ENCODE measurements at places on chromosomes 3 and 15. TPM values are rescaled to one million over a fixed set of nuclear protein-coding genes. Genes with fewer than 3 reads are reported as not detected.

DNA sequence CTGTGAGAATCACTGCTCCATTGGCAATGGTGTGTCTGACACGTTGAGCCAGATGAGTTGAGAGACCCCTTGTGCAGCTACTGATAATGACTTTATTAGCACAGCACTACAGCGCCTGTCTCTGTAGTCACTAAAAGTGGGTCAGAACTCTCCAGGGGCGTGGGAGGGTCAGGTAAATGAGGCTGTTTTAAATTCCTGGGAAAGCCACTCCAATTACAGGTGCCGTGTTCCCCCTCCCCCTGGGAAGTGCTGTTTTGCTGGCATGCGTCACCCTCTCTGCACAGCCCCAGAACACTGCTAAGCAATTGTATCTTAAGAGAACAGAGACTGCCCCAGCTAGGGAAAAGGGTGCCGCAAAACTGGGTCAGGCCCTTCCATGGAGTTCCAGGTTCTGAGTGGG lies 21.5 kb upstream of the CPNE9 start:
- H3K4me1 ChIP-seq = peaks cover 15% of the 10 kb centered on the region
- no peak for DNase-seq
- H3K4me3 ChIP-seq = no peak overlapping the region
- peaks cover 97% of the 10 kb centered on the region for H3K36me3 ChIP-seq
- H3K27me3 ChIP-seq = no peaks in the 10 kb centered on the region
- no peak overlapping the region for H3K27ac ChIP-seq

DNA sequence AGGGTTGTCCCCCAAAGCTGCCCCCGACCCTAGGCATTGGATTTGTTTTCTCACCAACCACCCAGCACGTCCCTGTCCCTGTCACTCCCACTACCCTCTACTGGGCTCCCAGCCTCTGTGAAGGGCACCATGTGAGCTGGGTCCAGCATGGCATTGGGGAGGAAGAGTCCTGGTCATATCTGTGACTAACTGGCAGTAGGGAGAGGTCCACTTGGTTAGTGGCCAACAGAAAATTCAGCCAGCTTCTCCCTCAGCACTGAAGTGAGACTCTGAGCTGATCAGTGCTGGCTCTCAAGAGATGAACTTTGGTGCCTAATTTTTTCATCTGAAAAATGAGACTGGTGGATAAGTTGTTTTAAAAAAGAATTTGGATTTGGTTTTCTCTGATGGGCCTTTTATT lies 11.3 kb upstream of the KIF23 start:
- no peak overlapping the region for H3K27ac ChIP-seq
- no peaks in the 10 kb centered on the region for H3K4me1 ChIP-seq
- no peak for DNase-seq
- H3K36me3 ChIP-seq = no peaks in the 10 kb centered on the region

The AADACL2 gene
- not detected for total RNA-seq

DNA sequence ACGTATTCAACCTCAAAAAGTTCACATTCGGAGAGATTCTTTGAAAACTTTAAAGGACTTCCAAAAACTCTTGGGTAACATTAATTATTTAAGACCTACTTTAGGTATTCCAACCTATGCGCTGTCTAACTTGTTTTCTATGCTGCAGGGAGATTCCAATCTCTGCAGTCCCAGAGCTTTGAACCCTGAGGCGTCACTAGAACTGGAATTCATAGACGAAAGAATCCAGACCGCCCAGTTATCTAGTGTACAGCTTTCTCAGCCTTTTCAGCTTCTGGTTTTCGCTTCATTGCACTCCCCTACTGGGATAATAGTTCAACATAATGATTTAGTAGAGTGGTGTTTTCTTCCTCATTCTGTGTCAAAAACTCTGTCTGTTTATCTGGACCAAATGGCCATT lies 711.3 kb downstream of the ROBO1 start:
- H3K27me3 ChIP-seq = no peaks in the 10 kb centered on the region
- no peak for DNase-seq
- no peaks in the 10 kb centered on the region for H3K36me3 ChIP-seq
- no peak overlapping the region for H3K4me3 ChIP-seq

DNA sequence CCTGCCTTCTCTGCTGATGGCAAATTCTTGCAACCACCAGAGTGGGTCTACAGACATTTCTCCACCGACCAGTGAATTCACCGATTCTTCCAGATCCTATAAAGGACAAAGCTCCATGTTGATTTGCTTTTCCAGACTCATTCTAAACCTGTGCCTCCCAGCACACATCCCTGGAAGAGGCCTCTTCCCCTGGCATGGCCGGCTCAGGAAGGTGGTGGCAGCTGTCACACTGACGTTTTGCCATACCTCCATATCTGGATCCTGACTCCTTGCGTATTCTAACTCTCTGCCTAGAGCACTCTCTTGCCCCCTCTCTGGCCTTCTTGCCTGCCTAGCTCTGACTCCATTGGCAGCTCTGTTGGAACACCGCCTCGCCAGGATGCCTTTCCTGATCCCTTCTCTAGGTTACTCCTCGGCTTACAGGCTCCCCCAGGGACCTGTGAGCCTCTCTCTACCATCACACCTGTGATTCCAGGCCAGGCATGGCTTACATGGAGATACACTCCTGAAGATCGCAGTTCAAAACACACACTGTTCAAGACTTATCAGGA lies 31.0 kb downstream of the SLCO2A1 start:
- no peak for DNase-seq
- H3K27ac ChIP-seq = no peak overlapping the region
- no peaks in the 10 kb centered on the region for H3K27me3 ChIP-seq
- H3K4me1 ChIP-seq = no peaks in the 10 kb centered on the region
- H3K36me3 ChIP-seq = no peaks in the 10 kb centered on the region

The KBTBD8 gene
- total RNA-seq = 0.41 TPM

GRCh38 chr3:165459924-165460835 lies 264.0 kb upstream of the SLITRK3 start:
- H3K4me1 ChIP-seq = peaks cover 8% of the 10 kb centered on the region
- DNase-seq = no peak
- no peak overlapping the region for H3K27ac ChIP-seq
- H3K27me3 ChIP-seq = no peaks in the 10 kb centered on the region
- no peak overlapping the region for H3K4me3 ChIP-seq

DNA sequence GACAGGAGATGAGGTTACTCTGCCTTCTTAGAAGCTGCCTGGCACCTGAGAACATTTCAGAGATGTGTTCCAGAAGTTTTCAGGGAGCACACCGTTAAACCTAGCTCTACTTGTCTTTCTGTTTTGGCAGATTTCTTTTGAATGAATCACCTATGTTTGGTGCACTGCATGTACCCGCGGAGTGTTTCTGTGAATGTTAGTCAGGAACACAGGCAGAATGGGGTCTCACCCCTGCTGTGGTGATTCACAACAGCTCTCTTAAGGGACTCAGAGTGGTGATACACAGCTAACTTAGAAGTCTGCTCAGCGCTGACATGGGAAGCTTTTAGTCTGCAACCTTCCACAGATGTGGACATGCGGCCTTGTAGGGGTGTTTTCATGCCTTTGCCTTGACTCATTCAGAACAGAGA lies 24.0 kb downstream of the TSEN2 start:
- H3K27me3 ChIP-seq = no peaks in the 10 kb centered on the region
- peak overlapping the region; percentile 92 for H3K27ac ChIP-seq
- no peaks in the 10 kb centered on the region for H3K36me3 ChIP-seq
- DNase-seq = peak; percentile 82
